ENCODE measurements at places on chromosomes 1 and 21.

GRCh38 chr1:30083800-30084464 is 639.5 kb downstream of the MATN1 start:
- no peak for ATAC-seq

DNA sequence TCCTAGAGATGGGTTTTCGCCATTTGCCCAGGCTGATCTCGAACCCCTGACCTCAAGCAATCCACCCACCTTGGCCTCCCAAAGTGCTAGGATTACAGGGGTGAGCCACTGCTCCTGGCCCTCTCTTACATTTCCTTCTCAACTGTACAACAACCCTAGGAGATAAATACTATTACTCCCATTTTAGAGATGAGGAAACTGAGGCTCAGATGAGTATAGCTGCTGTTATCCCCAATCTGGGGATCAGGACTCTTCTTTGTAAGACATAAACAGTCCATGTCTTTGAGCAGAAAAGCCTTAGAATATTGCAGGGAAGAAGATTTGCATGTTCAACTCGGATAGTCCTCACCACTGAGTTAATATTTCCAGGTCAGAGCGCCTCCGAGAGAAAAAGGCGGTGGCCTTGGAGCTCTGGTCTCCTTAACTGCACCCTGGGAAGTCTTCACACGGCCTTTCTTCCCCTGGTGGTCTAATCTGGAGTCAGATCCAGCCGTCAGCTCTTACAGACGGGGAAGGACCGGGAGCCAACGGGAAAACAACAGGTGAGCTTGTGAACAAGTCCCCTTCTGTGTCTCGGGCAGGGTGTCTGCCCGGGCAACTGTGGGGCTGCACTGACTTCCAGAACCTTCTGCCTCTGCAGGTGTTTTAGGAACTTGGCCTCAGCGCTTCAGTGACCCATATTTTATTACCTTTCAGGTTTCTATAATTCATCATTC is 5.9 kb upstream of the OLIG1 start:
- ATAC-seq, result no peak

GRCh38 chr1:228979774-228980173 is 244.5 kb downstream of the RHOU start:
- ATAC-seq, result no peak

GRCh38 chr1:248841702-248842395 is 3.8 kb downstream of the ZNF672 start:
- no peak for ATAC-seq

DNA sequence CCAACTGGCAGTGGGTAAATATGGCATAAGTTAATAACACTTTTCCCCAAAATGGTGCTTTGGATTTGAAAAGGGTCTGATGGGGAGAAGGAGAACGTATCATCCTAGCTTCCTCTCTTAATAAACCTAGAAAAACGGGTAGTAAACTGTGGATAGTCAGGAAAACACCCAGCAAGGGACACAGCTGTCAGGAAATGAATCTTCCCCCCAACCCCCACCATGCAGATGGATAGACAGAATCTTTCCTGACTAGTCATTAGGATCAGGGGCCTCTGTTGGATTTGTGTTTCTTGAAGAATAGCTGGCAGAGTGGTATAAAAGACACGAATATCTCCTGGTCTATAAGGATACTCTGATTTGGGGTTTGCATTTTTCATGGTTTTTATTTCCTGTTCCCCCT is 22.5 kb upstream of the LAX1 start:
- no peak for ATAC-seq

DNA sequence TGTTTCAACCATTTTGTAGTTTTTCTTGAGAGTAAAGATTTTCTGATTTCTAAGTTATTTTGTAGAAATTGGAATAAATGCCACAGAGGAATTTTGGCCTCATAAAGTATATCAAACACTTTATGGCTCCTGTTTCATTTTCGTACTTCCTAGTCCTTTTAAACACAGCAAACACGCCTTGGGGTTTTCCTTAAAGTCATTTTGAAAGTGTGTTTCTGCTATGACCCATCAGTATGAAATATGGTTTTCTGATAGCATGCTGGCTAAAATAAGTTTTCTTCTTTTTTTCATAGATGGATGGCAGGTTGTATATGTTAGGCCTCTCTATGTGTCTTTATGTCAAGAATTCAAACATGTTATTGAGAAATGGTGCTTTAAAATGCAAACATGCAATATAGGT is 940.1 kb upstream of the TMPRSS15 start:
- ATAC-seq, result peak; percentile 32

DNA sequence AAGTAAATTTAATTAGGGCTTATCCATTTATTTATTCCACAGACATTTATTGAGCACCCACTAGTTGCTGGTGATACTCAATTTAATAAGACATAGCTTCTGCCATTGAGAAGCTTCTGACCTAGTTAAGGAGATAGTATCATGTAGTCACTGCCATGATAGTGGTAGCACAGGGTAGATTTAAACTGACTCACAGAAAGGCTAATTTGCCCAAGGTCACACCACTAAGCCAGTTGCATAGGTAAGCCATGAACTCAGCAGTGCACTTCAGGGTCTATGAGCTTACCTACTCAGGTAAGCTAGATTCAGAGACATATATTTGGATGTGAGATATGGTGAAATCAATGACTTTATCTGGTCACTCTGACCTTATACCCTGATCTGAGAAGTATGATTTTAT is 168.4 kb downstream of the TNFSF18 start:
- no peak for ATAC-seq

- ATAC-seq, result peak; percentile 13
Observed at GRCh38 chr1:244945109-244945671, 80.8 kb upstream of the HNRNPU start.

DNA sequence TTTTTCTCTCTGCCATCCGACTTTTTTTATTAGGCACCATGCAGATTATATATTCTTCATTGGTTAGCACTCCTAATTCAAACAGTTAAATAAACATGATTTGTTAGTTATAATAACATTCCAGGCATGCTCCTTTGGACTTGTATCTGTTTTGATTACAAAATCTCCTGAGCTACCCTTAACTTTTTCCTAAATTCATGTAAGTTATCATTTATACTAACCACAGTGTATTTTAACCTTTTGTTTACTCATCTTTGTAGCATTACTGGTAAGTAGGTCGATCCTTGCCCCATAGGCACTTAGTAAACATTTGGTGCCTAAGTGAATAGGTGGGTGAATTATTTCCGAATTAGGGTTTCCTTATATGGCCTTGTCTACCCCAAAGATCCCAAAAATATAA is 43.8 kb downstream of the MIER1 start:
- no peak for ATAC-seq

DNA sequence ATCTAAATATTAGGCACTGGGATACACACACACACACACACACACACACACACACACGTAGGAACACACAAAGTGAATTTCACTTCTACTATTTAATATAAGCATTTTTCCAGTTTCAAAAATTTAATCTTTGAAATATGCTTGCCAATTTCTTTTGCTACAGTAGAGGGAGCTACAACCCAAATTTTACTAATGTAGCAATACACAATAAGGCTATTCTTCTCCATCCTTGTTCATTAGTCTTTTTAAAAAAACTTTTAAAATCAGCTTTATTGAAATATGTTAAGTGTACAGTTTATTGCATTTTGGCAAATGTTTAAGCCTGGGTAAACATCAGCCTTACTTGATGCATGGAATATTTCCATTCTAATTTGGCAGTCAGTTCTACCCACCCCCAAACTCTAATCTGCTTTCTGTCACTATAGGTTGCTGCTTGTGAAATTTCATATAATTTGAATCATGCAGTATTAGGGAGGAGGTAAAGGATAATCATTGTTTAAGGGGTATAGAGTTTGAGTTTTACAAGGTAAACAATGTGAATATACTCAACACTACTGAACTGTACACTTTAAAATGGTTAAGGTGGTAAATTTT is 93.0 kb upstream of the TENT5C start:
- no peak for ATAC-seq

Measured in activated CD4-positive, CD25-positive, alpha-beta regulatory T cell treated with anti-CD3 and anti-CD28 coated beads, Interleukin-2, amount 50 U/mL, for 24 hours (primary cell).